ENCODE measurements at places on chromosomes 12 and 14. TPM values are rescaled to one million over a fixed set of nuclear protein-coding genes. Genes with fewer than 3 reads are reported as not detected.

DNA sequence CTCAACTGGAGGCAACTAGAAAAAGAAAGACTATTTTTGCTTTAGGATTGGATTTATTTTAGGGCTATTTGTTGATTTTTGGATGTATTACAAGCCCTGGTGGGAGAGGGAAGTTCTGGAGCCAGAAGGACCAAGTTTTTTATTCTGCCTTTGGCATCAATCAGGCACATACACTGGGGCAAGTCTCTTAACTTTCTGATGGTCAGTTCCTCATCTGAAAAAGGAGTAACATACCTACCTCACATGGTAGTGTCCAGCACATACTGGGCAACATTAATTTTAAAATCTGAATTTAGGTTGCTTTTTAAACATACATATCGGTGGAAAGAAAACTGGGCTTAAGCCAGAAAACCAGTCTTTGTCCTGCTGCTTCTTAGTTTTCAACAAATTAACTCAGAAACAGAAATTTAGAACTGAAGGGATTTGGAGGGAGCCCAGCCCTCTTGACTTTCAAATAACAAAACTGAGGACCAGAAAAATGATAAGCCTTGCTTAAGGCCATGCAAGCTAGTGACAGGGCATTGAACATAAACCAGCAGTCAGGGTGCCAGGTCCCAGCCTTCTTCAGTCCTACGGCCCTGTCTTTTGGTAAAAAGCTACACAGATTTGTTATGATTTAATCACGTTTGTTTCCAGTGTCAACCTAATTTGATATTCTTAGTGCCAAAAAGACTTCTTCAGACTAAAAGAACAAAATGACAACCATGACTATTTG lies 90.2 kb upstream of the SLC38A2 start:
- no peak for DNase-seq

- peak; percentile 62 for DNase-seq
Measured at GRCh38 chr14:94412671-94413638, 24.6 kb upstream of the SERPINA1 start.

GRCh38 chr12:103929046-103929783 lies 995 bp upstream of the HSP90B1 start:
- DNase-seq, result peak; percentile 96

GRCh38 chr12:113359133-113359938 lies 949 bp downstream of the PLBD2 start:
- peak; percentile 92 for DNase-seq

GRCh38 chr12:55718015-55718414 lies 2.2 kb downstream of the BLOC1S1 start:
- DNase-seq, result no peak

GRCh38 chr12:75854681-75855309 lies 176.8 kb downstream of the PHLDA1 start:
- no peak for DNase-seq

- DNase-seq, result no peak
Measured at GRCh38 chr12:7113389-7113871, 4.4 kb upstream of the C1RL start.

GRCh38 chr12:12812174-12812573 lies 972 bp upstream of the DDX47 start:
- DNase-seq, result no peak

DNA sequence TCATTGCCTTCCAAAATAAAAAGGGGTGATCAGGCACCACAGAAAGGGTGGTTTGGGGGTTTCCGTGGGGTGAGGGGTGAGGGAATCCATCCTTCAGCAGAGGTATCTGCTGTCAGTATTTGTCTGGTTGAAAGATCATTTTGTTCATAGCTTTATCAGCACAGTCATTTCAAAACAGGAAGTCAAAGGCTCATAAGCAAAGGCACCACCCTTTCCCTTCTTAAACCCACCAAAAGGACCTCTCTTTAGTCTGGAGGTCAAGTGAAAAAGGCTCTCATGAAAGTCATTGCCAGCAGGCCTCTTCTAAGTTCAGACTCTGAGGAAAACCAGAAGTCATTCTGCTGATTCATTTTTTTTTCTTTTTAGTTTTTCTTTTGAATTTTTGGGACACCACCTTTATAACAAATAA lies 6.2 kb downstream of the CHST11 start:
- no peak for DNase-seq

GRCh38 chr14:96191353-96191752 lies 13.3 kb upstream of the BDKRB2 start:
- no peak for DNase-seq

GRCh38 chr14:98858561-98858960 lies 413.4 kb downstream of the BCL11B start:
- no peak for DNase-seq

DNA sequence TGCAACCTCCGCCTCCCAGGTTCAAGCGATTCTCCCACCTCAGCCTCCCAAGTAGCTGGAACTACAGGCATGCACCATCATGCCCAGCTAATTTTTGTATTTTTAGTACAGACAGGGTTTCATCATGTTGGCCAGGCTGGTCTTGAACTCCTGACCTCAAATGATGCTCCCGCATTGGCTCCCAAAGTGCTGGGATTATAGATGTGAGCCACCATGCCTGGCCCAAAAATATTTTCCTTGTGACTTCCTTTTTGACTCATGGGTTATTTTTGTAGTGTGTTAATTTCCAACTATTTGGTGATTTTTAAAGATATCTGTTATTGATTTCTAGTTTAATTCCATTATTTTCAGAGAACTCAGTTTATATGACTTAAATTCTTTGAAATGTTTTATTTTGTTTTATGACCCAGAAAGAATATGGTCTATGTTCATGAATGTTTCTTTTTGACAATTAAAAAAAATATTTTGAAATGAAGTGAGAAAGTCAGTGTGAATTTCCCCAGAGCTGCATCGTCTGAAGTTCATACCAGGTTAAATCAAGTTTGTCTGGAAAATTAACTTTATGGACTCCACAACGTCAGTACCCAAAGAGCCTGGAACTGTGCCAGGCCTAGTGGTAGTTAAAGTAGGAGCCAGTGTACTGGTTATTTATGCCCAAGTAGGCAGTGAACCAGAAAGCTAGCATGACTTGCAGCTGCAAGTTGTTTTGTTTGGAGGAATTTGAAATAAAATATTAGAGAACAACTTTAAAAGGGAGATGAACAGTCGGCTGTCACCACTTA lies 2.8 kb upstream of the CDKL1 start:
- DNase-seq, result peak; percentile 42

GRCh38 chr12:98198261-98198982 lies 317.0 kb upstream of the TMPO start:
- DNase-seq, result no peak

GRCh38 chr14:95058491-95058890 lies 98.8 kb downstream of the DICER1 start:
- DNase-seq, result no peak

DNA sequence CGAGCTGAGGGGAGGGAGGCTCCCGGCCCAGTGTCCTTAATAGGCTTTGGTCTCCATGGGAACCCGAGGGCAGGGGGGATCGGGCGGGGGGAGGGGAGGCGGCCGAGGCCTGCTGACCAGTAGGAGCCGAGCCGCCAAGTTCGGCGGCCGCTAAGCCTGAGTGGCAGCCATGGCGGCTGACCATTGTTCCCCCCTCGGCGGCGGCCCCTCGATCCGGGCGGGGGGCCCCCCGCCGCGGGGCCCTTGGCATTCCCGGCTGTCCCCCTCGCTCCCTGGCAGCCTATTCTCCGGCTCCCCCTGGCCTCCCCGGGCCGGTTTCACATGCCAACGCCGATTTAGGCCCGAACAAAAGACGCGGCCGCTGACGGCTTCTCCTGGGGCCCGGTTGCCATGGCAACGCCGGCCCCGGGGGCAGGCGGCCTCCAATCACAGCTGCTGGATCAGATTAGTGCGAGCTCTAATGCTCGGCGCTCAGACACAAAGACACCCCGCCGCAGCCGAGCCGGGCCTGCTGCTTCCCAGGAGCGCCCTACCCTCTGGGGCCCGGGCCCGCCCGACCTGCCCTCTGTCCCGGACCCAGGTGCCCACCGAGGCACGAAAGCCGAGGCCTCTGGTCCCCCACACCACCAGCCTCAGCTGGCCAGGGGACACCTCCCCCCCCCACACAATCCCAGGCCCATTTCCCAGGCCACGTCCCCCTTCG lies 7.3 kb downstream of the MSI1 start:
- no peak for DNase-seq

- no peak for DNase-seq
Measured at GRCh38 chr12:52228366-52228765, 4.7 kb upstream of the KRT7 start.

DNA sequence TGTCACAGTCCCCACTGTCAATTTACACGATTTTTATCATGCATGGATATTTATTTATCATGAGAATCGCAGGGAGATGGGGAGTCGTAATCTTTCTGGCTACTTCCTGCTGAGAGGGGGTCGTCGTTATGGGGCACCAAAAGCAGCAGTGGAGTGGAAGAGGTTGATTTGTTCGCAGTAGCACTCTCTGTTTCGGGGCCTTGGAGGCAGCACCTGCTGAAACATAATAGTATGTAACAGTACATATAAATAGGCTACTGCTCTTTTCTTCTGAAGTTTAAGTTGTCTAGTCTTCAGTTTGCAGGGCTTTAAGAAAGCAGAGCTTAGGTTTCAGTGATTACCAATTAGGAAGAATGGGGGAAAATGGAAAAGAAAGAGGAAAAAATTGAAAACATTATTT lies 3.8 kb downstream of the SOAT2 start:
- DNase-seq, result no peak

- no peak for DNase-seq
Measured at GRCh38 chr14:52021957-52022600, 32.7 kb downstream of the RTRAF start.

GRCh38 chr14:93930989-93931307 lies 3.8 kb downstream of the FAM181A start:
- no peak for DNase-seq

GRCh38 chr12:20424841-20425240 lies 56.5 kb downstream of the PDE3A start:
- no peak for DNase-seq

GRCh38 chr12:58301730-58302122 lies 360.4 kb downstream of the ATP23 start:
- no peak for DNase-seq

DNA sequence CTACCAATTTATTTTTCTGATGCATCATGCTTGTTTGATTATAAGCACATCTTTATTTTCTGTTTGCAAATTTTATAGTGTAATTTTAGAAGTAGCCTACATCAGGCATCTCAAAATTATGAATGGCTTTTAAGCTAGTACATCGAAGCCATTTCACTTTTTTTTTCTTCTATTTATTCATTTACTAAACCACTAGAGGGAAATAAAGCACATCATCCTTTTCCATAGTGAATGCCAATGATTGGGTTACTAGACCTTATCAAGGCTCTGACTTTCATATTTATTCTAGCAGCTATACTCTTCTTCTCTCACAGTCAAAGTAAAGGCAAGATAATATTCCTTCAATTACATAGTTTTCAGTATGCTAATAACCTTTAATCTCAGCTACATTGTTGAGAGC lies 736.4 kb upstream of the LRFN5 start:
- DNase-seq, result no peak

DNA sequence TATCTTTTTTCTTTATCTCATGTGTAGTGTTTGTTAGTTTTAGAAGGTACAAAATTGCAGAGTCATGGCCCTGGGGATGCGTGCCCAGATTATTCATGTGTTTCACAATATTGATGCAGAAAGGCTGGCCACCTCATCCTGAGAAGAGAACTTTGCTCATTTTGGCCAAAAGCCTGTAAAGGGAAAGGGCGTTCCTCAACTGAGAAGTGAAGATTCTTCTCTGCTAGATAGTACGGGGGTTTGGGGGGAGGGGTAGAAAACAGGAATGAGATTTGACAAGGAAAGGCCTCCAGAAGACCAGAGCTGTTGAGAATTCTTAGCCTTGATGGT lies 1.7 kb downstream of the MGST1 start:
- no peak for DNase-seq

GRCh38 chr14:80215756-80216581 lies 4.7 kb upstream of the DIO2 start:
- no peak for DNase-seq

DNA sequence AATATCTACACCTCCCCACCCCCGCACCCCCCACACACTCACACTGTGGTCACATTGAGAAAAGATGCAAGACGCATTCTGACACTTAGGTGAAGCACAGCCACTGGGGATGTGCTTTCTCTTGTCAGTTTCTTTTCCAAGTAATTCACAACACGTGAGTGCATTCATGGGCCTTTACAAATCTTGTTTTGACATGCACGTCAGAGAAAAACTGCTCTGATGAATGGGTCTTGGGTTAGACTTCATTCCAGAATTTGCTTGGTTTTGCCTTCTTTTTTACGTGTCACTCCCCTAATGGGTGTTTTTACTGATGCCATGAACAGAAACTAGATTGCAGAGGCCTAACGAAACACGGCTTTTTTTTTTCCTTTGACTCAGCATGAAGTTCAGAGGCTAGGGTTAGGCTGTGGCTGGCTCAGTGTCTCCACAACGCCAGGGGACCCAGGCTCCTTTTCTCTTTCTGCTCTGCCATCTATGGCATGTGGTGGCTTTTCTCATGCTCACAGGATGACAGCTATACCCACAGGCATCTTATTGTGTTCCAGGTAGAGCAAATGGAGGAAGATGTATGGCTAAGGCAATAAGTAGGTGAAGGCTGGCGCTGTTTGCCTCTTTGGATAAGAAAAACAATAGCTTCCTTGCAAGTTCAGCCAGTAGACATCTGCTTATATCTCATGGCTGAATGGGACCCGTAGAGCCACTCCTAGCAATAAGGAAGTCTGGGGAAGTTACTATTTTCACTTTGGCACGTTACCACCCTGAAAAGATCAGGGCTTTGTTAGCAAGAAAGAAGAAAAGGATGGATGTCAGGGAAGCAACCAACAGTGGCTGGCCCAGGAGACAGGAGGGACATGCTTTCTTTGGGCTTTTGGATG lies 253.3 kb downstream of the SLC15A4 start:
- DNase-seq, result no peak

DNA sequence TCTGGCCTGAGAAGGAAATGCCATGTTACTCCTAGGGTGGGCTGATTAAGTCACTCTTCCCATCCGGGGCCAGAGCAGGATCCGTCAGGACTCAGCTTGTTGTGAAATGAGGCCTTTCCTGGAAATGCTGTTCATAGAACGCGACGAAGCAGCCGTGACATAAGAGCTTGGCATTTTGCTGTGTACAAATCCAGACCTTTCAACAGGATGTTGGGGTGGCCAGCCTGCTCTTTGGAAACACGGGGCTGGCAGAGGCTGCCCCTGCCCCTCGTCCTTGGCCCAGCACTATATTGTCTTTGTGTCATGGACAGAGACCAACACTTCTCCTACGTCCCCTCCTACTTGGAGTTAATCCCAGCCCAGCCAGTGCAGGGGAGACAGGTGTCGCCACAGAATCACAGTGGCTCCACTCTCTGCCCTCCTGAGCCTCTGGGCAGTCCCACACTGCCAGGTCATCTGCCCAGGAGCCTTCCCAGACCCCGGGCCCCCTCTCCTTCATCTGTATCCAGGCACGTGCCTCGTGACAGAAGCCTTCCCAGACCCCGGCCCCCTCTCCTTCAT lies 18.6 kb upstream of the EIF5 start:
- no peak for DNase-seq

C12orf60 gene
- 0.74 TPM for total RNA-seq

CFAP251 gene
- total RNA-seq, result 8.8 TPM

MEG3 gene
- 126 TPM for total RNA-seq

GLT1D1 gene
- 0.74 TPM for total RNA-seq

GARIN6 gene
- total RNA-seq, result not detected

PDZRN4 gene
- 24.8 TPM for total RNA-seq

B4GALNT1 gene
- 7.6 TPM for total RNA-seq

CCDC38 gene
- not detected for total RNA-seq

BCAT1 gene
- total RNA-seq, result 20.6 TPM

ZDHHC22 gene
- total RNA-seq, result not detected

AREL1 gene
- total RNA-seq, result 32.7 TPM

Measured in vagina (tissue), 2 donors.